ENCODE measurements at places on chromosomes 16 and 17.

GRCh38 chr16:73052576-73052975, 4.6 kb upstream of the ZFHX3 start:
- no peak for DNase-seq

DNA sequence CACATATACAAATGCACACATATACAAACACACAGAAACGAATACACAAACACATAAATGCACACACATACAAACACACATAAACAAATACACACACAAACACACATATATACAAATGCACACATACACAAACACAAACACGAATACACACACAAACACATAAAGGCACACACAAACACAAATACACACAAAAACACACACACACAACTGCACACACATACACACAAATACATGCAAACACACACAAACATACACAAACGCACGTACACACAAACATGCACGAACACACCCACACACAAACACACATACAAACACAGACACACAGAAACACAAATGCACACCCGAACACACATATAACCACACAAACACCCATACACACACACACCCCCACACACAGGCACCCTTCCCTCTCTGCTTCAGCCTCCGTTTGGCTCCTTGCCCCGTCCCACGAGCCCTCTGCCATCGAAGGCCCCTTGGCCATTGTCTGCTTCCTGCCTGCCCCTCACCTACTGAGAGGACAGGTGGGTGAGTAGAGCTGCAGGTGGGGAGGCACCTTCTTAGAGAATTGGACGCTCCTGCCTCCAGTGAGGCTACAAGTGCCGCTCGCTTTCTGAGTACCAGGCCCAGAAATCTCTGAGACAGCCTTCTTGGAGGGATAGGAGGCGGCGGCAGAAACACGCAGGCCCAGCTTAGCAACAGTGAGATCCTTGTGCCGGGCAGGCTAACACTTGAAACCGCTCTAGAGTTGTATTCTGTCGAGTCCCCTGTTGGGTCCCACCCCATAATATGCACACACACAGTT, 331.2 kb downstream of the FOXL1 start:
- DNase-seq = no peak

DNA sequence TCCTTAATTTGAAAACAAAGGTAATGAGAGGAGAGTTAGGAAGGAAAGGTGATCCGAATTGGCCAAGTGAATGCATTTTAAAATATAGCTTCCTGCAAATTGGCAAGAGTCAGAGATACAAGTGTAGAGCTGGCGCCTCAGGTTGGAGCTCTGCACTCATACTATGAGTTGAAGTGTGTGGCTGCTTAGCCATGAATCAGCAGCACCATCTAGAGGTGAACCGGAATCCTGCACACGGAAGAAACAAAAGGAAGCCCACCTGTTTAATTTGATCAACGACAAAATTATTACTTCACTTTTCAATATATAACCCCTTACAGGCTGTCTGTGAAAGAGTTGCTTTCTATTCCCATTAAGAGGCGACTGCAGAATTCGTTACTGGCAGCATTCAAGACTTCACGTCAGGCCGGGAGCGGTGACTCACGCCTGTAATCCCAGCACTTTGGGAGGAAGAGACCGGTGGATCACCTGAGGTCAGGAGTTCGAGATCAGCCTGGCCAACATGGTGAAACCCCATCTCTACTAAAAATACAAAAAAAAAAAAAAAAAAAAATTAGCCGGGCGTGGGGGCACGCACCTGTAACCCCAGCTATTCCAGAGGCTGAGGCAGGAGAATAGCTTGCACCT, 1253.7 kb upstream of the CDH8 start:
- no peak for DNase-seq

GRCh38 chr17:3735515-3735914, 11.8 kb downstream of the HASPIN start:
- no peak for DNase-seq

- DNase-seq = no peak
These were observed 8.0 kb downstream of the SGSH start for GRCh38 chr17:80212109-80212508.
